ENCODE measurements at places on chromosomes 16 and 17. TPM values are rescaled to one million over a fixed set of nuclear protein-coding genes. Genes with fewer than 3 reads are reported as not detected.

Gene OTOP2
- total RNA-seq = not detected

Gene MYH1
- not detected for total RNA-seq

Gene OR3A3
- not detected for total RNA-seq

Gene ACTG1
- 5,158 TPM for total RNA-seq

Gene ABCC6
- 0.95 TPM for total RNA-seq

Gene KCNH4
- total RNA-seq = 0.37 TPM

Gene INO80E
- 102 TPM for total RNA-seq

Gene CSH2
- not detected for total RNA-seq

Gene CHRNE
- 0.10 TPM for total RNA-seq

Gene EFCAB5
- 0.15 TPM for total RNA-seq

Gene TERB1
- not detected for total RNA-seq

Gene TRPV2
- total RNA-seq = 0.39 TPM

Gene NPIPB13
- 3.2 TPM for total RNA-seq

Gene ALOX12
- not detected for total RNA-seq

Gene CIITA
- 0.05 TPM for total RNA-seq

Gene APOBR
- total RNA-seq = not detected

Gene SLC25A19
- total RNA-seq = 20.8 TPM

Gene KAT8
- 51.0 TPM for total RNA-seq

Gene MEOX1
- total RNA-seq = not detected

Gene SLFN11
- 6.5 TPM for total RNA-seq

Gene ARMC5
- 5.9 TPM for total RNA-seq

Gene RARA
- 41.8 TPM for total RNA-seq

Gene KRTAP1-5
- not detected for total RNA-seq

Gene CNEP1R1
- total RNA-seq = 20.6 TPM

Gene TMEM95
- not detected for total RNA-seq

Gene WFDC1
- not detected for total RNA-seq

Gene GNGT2
- 0.75 TPM for total RNA-seq

Gene SYNGR3
- total RNA-seq = 9.5 TPM

Gene CKLF
- total RNA-seq = 71.0 TPM

Gene NOD2
- total RNA-seq = not detected

Gene NPIPA3
- 1.1 TPM for total RNA-seq

Gene TBC1D3I
- total RNA-seq = 0.27 TPM

Gene TMEM238L
- not detected for total RNA-seq

Measured in A549 treated with Mapracorat at 1 μM for 4 hours (cell line).